Pons (tissue), 1 donor: ENCODE measurements at places on chromosomes 12 and 14.
A peak's percentile ranks its signal among the peaks of the same experiment; 100 is the strongest.

DNA sequence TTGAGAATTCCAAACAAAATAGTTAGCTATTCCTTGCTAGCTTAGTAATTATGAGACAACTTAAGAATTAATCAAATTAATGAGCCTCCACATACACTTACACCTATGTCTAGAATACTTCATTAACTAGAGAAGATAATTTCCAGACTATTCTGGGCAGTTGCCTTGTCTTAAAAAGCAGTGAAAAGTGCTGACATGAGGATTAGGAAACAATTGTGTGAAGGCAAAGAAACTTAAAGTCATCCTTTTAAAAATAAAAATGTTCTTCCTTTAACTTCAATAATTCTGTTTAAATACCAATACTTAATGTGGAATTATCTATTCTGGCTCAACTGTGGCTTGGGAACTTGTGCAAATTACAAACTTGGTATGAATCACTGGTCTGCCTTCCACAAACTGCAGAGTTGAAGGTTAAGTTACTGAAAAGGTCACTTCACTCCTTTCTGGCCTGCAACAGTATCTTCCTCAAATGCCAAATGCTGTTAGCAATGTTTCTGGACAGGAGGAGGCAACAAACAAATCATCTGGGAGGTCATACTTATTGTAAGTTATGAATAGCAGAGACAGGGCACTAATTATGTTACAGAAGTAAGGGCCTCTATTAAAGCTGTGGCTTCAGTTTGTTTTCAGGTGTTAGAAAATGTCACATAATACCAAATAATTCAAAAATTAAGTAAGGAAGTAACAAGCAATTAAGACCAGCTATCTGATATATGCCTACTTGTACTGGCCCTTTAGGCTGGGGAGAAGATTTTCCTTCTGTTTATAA, 19.2 kb downstream of the PPTC7 start:
- no peak for DNase-seq

GRCh38 chr12:56839915-56840325, 76.8 kb downstream of the HSD17B6 start:
- DNase-seq = peak; percentile 50

- no peak for DNase-seq
These were observed 266.9 kb downstream of the KTN1 start for GRCh38 chr14:55846826-55847446.

DNA sequence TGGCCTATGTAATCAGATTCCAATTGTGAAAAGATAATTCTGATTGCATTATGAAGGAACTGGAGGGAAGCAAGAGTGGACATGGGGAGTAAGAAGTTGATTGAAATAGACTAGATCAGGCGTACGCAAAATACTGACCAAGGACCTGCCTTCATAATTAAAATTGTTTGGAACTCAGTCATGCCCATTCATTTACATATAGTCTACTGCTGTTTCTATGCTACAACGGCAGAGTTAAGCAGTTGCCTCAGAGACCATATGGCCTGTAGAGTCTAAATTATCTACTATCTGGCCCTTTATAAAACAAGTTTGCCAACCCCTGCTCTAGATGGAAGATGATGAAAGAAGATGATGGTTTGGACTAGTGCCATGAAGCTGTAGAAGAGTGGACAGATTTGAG, 170.0 kb upstream of the ARID2 start:
- DNase-seq = no peak

DNA sequence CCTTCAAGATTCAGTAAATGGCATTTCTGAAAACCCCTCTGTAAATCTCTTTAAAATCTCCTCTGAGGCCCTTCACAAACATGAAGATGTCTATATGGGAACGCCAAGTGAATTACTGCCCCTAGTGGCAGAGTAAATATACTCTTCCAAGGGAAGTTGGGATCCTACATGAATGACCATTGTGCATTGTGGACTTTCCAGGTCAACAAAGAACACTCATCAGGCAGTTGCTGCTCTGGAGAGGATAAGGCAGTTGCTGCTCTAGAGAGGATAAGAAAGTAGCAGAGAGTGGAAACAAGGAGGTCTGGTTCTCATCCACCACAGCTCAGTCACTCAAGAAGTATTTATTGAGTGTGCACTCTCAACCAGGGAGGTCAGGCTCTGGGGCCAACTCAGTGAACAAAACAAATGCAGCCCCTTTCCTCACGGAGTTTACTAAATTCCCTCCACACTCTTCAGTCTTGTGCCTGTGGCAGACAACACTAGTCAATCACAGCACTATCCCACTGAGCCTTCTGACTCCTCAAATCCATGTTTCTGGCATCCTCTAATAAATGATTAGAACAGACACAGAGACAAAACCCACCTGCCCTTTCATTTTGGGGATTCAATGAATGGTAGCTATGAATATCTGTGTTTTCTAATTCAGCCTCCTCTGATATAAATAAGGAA, 52.9 kb downstream of the SVOP start:
- DNase-seq = peak; percentile 62

- no peak for DNase-seq
These were observed 73.3 kb downstream of the NDUFA12 start for GRCh38 chr12:94930216-94930654.

DNA sequence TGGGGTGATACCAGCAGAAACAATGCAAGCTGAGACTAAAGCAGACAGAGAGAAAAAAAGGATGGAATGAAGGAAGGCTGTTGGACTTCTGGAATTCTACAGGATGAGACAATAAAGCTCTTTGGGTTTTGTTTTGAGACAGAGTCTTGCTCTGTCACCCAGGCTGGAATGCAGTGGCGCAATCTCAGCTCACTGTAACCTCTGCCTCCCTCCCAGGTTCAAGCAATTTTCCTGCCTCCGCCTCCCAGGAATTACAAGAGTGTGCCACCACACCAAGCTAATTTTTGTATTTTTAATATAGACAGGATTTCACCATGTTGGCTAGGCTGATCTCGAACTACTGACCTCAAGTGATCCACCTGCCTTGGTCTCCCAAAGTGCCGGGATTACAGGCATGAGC, 115.4 kb downstream of the EXOC5 start:
- no peak for DNase-seq

- DNase-seq = no peak
These were observed 266.2 kb downstream of the KTN1 start for GRCh38 chr14:55845963-55846825.

DNA sequence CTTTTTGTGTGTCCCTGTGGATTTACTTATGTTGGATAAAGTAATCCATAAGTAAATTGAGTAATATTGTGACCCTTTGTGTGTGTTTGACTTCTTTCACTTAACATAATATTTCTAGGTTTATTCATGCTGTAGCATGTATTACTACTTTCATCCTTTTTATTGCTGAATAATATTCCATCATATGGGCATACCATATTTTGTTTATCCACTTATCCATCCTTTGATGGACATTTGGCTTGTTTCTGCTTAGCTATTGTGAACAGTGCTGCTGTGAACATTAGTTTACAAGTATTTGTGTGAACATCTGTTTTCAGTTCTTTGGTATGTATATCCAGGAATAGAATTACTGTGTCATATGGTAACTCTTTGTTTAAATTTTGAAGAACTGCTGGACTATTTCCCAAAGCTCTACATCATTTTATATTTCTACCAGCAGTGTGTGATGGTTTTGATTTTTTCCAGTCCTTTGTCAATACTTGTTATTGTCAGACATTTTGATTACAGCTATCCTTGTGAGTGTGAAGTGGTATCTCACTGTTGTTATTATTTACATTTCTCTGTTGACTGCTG, 25.2 kb downstream of the G2E3 start:
- no peak for DNase-seq

DNA sequence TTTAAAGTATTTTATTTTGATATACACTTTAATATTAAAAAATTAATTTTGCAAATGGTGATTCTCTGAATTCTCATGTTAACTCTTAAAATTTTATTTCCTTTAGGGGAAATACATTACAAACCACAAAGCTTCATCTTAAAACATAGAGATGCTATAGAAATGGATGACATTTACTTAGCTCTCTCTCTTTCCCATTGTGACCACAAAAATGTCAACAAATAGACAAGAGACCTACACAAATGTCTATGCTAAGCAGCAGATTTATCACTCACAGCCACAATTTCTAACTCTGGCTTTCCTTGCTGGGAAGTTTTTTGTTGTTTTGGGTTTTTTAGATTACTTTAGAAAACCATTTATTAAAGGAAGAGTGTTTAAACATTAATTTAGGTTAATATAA, 19.9 kb upstream of the PHC1 start:
- no peak for DNase-seq

DNA sequence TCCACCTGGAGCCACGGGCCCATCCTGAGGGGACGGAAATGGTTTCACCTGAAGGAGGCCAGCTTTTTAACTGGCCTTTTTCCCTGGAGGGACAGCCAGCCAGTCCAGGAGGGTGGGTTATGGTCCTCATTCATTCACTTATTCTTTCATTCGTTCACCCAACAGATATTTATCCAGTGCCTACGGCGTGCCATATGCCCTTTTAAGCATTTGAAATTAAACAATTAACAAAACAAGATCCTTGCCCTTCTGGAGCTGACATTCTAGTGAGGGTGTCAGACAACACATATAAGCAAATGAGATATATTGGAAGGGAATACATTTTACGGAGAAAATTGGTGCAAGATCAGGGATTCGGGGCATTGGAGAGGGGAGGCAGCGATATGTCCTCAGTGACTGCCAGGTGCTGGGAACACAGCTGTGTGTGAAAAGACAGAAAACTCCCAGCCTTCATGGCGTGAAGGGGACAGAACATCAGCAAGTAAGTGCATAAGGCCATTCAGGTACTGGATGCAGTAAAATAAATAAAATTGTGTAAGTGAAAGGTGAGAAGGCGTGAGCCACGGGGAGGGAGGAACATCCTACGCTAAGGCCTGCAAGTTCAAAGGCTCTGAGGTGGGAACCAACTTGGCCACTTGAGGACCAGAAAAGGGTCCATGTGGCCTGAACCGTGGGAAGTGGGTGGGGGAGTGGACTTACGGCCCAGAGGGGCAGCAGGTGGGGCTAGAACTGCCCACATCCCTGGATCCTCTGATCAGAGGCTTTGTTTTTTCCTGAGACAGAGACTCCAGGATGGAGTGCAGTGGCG, 684 bp upstream of the ABCB9 start:
- no peak for DNase-seq

- no peak for DNase-seq
These were observed 114.4 kb downstream of the FOXA1 start for GRCh38 chr14:37480446-37481290.
